Endothelial cell of umbilical vein (primary cell): ENCODE measurements at places on chromosomes 12 and 14.
A peak's percentile ranks its signal among the peaks of the same experiment; 100 is the strongest.

- DNase-seq, result no peak
Measured at GRCh38 chr14:61587081-61587713, 108.1 kb upstream of the HIF1A start.

DNA sequence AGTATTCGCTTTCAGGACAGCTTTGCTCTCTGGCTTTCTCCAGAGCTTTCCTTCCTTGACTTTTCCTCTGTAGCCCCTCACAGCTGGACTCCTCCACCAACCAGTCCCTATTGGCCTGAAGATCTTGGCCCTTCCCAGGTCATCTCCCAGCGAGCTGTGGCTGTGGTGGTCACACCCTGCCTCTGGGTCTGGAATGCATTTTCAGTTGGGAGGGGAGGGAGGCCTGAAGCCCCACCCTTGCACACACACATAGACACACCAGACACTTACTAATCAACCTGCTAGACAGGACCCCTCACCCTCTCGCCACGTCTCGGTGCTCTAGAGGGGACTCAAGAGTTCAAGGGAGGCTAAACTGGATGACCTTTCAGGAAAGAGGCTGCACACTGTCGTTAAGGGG lies 13.9 kb downstream of the JDP2 start:
- DNase-seq, result no peak

GRCh38 chr12:109196332-109196731 lies 79.9 kb downstream of the ACACB start:
- DNase-seq, result no peak

DNA sequence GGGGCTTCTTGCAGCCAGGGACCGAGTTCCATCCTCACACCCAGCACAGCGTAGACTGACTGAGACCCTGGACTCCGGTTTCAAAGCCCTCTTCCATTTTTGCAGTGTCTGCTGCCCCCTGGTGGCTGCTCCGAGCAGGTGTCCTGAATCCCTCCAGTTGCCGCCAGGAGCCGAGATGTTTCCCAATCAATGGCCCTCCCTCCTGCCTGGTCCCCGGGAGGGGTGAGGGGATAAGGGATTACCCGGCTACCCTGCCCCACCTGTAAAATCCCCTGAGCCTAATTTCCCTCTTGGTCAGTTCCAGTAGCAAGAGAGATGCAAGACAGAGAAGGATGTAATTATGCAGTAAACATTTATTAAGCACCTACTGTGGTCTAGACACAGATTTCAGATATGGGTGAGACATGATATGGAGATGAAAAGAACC lies 55.0 kb downstream of the PHETA1 start:
- peak; percentile 71 for DNase-seq

DNA sequence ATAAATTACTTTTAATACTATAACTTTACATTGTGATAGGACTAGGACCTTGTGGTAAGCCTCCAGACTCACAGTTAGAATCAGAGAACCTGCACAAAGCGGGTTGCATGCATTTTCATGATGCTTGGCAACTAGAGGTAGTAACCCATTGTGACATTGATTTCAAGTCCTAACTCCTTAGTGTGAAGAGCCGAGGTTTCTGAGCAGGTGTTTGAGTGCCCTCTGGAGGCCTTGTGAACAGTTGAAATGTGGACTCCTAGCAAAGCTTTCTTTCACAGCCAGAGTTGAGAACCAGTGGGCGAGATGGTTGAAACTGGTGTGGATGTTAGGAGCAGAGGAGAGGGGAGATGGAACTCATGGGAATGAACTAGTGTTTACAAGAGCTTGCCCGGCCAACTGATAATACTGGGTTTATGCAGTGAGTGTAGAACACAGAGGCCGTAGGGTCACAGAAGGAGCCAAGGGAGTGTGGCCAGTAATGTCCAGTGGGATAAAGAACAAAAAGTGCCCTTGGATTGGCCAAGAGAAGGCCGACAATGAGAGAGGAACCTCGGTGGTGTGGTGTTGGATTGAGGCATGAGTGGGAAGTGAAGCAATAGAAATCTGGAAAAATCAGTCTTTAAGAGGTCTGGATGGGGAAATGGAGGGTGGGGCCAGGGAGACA lies 10.9 kb downstream of the ZNF664 start:
- peak; percentile 60 for DNase-seq

DNA sequence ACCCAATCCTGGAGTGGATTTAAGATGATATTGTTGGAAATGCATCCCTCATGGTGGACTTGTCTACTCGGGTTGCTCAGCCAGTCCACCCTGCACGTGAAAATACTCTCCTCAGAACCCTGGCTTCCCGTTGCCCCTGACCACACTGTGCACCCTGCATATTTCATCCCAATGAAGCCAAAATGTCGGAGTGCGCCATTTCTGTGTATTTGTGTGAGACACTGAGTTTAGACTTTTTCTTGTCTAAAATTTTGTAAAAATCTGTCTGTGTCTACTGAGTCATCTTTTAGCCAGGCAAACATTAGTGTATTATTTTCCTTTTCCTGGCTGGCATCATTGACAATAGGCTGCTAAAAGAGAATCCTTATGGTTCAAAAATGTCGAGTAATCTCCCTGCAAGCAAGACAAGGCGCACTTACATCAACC lies 485 bp upstream of the PNMA1 start:
- no peak for DNase-seq
